PC-3 (cell line): ENCODE measurements at places on chromosomes 1 and 21. TPM values are rescaled to one million over a fixed set of nuclear protein-coding genes. Genes with fewer than 3 reads are reported as not detected.

GRCh38 chr1:151837884-151838221, 1.8 kb downstream of the C2CD4D start:
- no peak for DNase-seq

DNA sequence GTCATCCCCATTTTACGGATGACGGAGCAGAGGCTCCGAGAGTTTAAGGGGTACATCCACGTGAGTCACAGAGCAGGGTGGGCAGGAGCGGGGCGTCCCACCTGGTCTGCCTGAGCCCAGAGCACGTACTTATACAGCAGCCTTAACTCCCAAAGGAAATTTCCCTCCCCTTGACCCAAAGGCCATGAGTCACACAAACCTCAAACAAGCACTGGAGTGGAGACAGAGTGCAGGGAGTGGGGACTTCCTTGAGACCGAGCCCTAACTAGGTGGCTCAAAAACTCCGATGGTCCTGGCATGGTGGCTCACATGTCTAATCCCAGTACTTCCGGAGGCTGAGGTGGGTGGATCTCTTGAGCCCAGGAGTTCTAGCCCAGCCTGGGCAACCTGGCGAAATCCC, 141.6 kb upstream of the KLHDC7A start:
- DNase-seq: peak; percentile 26

DNA sequence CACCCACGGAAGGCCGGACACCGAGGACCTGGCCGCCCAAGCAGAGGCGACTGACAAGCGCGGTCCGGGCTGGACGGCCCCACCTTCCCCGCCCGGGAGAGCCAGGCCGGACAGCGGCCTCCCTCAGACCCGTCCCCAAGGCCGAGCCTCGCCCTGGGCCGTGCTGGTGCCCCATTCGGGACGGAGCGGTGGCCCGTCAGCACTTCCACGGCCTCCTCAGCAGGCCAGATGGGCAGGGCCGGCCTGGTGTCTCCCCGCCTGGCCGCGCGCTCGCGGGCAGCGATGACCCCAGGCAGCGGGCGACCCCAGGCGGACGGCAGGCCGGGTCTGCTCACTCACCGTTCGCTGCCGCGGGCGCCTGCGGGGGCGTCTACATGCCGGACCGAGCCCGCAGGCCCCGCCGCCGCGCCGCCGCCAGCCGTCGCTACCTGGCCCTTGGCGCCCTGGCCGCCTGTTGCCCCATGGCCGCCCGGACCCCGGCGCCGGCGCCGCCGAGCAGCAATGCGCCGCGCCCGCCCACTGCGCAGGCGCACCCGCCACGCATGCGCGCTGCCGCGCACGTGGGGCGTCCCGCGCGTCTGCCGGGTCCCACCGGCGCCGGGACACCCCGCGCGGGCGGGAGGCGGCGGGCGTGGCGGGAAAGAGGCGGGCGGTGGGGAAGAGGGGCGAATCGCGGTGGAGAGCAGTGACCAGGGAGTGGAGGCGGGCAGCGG, at the start of gene NADK:
NADK (minus strand) TSS at position 521 of the 713 bp plus-strand sequence. CDS start 13,064 bp downstream, outside the sequence.
- DNase-seq: peak; percentile 90

- DNase-seq: peak; percentile 6
These were observed 56.6 kb upstream of the C1orf21 start for GRCh38 chr1:184329962-184330868.

XCL1 gene
- not detected in 2 replicates for total RNA-seq

DNA sequence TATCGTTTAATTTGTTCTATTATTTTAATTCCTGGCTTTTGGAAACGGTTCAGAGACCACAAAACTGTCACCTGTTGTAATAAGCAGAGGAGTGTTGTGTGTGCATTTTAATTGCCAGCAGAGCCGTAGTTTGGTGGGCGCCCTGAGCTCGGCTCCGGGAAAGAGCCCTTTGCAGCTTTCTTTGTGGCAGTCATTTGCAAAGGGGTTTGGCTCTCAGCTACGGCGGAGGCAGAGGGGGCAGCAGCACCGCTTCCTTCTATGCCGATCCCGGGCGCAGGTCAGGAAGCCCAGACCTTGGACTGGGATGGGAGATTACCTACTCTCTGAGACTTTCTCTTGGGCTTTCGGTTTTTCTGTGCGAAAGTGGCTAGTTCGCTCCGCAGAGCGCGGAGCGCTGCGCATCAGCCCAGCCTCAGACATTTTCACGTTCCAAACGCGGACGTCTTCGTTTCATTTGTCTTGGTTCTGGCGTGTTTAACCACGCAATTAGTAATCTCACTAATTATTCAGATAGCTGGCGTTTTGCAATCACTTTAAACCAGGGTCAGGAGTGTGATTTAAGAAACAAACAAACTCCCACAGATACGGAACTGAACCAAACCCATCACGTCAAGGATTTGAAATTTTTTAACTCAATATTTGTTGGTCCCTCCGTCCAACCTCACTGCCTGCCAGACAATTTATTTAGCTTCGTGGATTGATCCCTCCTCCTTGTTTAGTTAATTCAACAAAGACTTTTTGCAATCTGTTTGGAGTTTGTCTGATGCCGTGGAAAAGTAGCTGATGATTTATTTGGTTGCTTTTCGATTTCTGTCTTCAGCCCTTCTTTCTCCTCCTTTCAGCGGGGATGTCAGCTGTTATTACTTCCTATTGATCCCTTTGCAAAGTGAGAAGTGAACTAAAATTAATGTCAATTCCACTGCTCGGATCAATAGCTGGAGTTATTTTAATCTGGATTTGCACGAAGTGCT, 3.9 kb downstream of the RNF220 start:
- no peak for DNase-seq

GRCh38 chr1:206505702-206506355, 1.5 kb upstream of the RASSF5 start:
- peak; percentile 74 for DNase-seq

DNA sequence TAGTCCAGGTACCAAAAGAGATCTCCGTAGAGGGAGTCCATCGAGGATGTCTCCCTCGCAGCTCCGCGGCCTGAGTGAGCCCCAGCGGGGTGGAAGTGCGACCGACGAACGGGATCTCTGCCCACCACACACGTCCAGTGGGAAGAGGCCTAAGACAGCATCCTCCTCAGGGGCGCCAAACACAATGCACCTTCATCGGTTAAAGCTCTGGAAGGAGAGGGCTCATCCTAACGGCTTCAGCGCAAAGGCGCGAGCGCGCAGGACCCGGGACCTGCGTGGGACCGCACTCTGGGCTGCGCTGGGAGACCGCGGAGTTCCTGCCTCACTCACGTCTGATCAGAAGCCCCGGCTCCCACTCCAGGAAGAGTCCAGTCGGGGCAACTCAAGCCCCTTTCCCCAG, 7.6 kb downstream of the SLC25A24 start:
- DNase-seq: no peak

- DNase-seq: no peak
These were observed 14.5 kb downstream of the LAPTM5 start for GRCh38 chr1:30742963-30743559.

SMPDL3B gene
- 19.6 and 25.7 TPM in 2 replicates for total RNA-seq

MIXL1 gene
- total RNA-seq: not detected in 2 replicates

- no peak for DNase-seq
These were observed 132.2 kb downstream of the PSMG1 start for GRCh38 chr21:39050841-39051587.

DNA sequence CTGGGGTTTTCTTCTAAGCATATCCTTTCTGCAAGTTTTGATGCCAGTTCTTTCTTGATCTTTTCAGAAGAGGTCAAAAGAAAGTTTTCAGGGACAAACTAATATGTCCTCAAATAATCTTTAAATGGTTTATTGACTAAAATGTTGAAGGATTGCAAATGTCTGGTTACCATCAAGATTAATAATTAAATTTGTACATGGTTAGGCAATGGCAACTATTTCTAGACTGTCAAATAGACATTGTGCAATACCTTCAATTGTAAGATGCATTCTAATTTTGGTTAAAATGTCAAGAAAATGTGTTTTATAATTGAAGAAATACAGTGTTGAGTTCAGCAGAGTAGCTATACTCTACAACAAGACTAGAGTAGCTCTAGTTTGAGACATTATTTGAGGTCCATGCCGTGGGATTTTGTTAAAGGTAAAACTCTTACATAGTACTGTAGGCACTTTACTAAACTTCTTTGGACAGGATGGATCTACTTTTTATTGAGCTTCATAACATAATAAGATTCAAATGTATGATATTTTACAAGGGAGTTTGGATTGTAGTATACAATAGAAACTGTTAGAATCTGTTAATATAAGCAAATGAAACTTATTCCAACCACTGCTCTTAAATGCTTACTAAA, 22.6 kb downstream of the MAEL start:
- DNase-seq: no peak

CACNA1S gene
- total RNA-seq: not detected in 2 replicates

DNA sequence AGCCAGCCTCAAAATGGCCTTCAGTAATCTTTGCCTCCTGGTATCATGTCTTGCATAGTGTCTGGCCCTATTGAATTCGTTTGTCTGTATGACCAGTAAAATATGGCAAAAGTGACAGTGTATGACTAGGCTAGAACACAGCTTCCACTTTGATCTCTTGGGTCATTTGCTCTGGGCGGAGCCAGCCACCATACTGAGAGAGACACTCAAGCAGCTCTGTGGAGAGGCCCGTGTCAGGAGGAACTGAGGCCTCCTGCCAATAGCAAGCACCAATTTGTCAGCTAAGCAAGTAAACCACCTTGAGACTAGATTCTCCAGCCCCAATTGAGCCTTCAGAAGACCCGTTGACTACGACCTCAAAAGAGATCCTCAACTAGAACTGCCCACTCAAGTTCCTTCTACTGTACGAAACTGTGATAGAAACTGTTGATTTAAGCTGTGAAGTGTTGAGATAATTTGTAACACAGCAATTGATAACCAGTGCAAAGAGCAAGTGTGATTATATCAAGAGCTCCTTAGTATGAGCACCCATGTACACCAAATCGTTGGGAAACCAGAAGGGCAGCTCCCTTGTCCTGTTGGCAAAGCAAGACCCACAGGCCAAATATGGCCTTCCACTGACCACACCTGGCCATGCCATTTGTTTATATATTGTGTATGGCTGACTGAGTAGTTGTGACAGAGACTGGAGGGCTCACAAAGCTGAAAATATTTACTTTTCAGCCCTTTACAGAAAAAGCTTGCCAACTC, 52.7 kb upstream of the SERBP1 start:
- DNase-seq: no peak

DNA sequence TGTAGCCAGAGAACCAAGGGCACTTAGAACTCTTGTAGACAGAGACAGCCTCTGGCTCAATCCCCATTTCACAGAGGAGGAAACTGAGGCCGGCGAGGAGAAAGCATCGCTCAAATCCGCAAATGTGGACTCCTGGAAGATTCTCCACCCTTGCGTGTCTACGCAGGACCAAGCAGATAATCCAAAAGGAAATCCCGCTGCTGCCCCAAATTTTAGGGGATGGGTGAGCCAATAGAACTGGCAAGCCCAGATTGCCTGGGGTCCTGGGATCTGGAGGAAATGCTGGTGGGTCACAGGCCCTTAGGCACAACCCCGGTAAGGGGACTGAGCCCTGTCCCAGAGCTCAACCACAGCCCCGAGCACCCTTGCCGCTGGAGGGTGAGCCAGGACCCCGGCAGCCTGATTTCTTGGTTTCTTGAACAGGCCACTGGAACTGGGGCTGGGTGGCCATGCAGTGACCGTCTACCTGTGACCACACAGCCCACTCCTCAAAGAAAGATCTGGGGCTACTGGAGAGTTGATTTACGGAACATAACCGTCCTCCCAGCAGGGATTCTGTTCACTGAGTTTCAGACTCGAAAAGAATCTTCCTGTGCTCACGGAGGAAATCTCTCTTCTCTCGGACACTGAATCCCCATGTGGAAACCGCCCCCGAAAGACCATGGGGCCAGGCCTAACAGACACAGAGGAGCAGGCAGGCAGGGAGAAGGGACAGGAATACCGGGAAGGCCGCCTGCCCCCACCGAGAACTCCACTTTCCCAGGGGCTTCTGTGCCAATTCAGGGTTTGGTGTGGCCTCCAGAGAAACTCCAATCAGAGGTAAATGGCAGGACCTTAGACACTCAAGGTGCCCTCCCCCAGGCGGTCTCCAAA, 238.4 kb downstream of the NPHP4 start:
- no peak for DNase-seq

DNA sequence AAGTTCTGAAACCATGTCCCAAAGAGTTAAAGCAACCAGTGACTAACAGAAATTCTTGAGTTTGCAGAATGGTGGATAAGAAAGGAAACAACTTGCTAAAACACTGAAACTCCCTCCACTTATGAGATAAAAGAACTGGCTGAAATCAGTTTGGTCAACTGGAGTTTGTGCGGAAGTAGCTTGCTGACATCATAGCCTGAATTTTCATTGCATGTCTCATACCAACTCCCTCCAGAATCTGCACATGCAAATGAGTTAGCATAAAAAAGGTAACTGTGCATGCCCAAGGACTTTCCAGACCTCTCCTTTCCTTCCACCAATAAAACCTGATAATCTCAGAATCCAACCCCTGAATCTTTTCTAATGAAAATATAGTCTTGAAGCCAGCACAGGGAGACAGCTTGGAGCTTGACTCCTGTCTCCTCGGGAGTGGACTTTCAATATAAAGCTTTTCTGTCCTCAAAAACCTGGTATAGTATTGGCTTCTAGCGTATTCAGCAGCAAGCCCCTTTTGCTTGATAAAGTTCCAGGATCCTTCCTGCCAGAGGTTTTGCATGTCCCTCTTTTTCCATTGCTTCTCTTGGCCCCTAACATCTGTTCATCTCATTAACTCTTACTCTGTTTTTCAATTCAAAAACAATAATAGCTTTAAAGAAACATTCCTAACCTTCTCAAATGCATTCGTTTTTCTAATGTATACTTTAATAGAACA, 785.8 kb upstream of the ADGRL4 start:
- no peak for DNase-seq

ERG gene
- not detected in 2 replicates for total RNA-seq

GRCh38 chr1:148385371-148386030, 97.6 kb downstream of the PPIAL4G start:
- DNase-seq: no peak

DNA sequence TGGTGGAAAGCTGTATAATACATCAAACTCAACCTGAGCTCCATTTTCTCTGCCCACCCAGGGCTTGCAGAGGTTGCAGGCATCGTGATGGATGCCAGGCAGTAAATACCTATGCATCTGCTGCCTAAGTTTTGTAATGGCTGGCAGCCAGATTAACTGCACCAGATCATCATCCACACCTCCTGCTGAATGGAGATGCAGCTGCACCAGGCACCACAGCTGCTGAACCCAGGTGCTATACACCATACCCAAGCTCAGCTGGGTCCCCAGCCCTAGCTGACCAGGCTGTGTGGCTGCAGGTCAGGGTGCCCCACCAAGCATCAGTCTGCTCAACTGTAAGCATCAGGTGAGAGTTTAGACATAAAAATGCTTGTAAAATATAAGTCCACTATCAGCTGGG, 6.7 kb upstream of the SNAPIN start:
- DNase-seq: no peak

AGT gene
- total RNA-seq: 0.35 TPM in 1 of 2 replicates, not detected in the other

- DNase-seq: no peak
These were observed 18.6 kb downstream of the CD247 start for GRCh38 chr1:167499664-167500101.

DNA sequence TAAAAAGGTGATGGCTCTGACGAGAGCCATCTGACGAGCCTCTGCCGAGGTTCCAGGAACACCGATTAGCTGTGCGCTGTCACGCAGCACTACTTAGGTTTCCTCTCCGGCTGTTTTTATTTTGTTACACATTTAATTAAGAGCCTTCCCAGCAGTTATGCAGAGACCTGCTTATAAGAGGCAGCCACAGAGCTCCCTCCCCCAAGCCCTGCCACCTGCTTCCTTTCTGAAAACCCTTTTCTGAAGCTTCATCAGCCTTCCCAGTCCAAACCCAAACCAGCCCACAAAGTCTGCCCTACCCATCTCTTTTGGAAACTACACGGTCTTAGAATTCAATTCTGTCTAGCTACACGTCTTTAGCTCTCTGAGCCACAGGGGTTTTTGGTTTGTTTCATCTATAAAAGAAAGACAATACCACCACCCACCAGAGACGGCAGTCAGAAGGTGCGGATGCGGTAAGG, 49.1 kb downstream of the ERI3 start:
- DNase-seq: no peak

- DNase-seq: no peak
These were observed 31.0 kb upstream of the TARS2 start for GRCh38 chr1:150456146-150456647.

RXFP4 gene
- not detected in 2 replicates for total RNA-seq
